ENCODE measurements at places on chromosomes 7 and 10.

DNA sequence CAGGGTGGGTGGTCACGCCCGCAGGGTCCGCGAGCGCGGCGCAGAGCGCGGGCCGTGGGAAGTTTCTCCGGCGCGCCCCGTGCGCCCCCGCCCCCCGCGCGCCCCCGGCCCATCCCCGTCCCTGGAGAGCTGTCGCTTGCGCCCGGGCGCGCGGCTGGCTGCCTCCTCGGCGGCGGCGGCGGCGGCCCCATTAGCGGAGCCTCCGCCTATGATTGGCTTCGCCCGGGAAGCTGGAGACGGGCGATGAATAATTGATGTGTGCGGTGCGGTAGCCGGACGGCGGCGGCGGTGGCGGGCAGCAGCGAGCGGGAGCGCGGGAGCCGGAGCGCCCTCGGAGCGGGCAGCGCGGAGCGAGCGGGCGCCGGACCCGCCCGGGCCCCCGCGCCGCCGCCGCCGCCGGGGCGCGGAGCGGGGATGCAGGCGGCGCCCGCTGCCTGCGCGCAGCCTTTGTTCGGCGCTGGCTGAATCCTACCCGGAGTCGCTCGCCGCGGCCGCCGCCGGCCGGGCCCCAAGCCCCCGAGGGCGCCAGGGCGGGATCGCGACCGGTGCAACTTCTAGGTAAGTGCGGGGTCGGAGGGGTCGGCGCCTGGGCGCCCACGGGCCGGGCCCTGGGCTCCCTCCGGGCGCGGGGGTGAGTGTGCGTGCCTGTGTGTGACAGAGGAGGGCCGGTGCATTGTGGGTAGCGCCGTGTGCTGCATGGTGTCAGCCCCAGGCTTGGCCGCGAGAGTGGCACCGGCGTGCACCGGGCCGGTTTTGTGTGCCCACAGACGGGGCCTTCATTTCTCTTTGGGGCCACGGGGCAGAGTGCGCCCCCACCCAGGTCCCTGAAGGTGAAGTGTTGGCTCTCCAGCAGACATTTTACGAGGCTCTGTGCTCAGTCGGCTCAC is 103.8 kb upstream of the PPIF start:
- DNase-seq: no peak

GRCh38 chr7:84003191-84003590 is 191.4 kb downstream of the SEMA3A start:
- no peak for DNase-seq

DNA sequence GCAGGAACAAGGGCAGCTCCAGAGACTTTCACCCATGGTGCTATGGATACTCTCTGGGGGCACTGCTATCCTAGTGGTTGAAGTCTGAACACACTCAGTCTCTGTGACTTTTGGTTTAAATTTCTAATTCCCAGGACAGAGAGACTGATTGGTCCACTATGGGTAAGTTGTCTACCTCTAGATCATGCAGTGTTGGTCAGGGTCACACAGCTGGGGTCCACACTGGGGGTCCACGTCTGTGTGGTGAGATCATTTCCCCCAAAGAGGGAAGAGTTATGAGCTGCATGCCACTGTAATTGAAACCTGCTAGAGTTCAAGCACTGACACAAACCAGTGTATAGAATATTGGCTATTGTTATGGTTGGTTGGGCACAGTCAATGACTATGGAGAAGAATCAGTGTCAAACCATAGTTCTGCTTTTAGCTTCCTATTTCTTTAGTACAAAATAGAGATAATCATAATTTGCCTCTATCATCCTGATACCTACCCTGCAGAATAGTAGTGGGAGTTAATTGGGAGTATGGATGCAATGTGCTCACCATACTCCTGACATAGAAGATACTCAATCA is 101.6 kb downstream of the PRTFDC1 start:
- DNase-seq: no peak

GRCh38 chr7:17242504-17242903 is 55.9 kb upstream of the AHR start:
- no peak for DNase-seq

GRCh38 chr7:97499204-97499603 is 232.7 kb upstream of the TAC1 start:
- DNase-seq: no peak

GRCh38 chr10:61642676-61643075 is 20.1 kb upstream of the CABCOCO1 start:
- DNase-seq: no peak

- DNase-seq: no peak
Observed at GRCh38 chr7:1631678-1632077, 38.4 kb upstream of the ELFN1 start.

DNA sequence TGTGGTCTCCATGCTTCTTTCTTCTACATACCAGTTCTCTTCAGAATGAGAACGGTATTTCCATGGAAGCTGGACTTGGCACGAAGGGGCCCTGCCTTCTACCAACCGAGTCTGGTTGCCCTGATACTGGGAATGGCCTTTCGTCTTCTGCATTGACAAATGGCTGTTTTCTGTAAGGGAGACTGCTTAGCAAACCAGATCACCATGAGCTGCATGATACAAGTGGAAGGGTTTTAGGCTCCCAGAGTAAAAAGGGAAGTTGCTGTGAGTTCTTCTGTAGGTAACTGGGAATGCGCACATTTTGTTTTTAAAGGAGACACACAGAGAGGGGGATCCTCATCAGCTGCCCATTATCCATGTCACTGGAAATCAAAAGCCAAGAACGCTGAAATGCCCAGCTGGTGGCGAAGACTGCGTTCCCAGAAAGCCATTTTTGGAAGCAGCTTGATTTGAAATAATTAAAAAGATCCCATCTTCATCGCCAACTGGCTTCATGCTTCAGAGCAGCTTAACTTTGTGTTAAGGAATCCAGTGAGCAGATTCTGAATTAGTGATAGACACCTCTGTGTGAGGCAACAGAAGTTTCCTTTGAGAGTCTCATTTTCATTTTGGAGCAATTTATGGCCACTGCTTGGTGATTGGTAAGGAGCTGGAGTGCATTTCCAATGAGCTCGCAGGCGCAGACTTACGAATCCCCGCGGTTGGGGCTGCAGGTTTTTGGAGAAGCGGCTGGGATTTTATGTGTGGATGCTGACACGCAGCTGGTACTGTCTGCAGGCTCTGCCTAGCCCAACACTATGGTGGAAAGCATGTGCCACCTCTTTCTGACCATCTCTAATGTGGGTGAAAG is 672.7 kb upstream of the FOXK1 start:
- DNase-seq: no peak

DNA sequence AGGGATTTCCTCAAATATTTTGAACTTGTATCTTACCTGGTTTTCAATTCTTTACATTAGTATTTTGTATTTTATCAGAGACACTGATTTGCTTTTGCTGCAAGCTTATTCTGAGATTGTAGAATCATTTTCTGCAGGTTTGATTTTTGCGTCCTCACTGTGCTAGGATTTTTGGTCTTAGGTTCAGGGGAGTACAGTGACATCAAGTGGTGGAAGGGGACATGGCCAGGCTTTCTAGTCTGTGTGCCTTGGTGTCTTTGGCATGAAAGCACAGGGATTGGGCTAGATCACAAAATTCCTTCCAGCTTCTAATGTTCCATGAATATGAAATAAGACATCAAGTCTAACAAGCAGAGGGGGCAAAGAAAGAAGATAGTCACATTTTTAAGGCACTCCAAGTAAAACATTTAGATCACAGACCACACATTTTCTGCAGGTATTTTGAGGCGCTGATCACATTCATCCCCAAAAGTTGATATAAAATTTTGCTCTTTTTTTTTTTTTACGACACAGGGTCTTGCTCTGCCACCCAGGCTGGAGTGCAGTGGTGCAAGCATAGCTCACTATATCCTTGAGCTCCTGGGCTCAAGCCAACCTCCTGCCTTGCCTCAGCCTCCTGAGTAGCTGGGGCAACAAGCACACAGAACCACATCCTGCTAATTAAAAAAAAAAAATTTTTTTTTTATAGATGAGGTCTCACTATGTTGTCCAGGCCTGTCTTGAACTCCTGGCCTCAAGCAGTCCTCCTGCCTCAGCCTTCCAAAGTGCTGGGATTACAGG is 124.4 kb downstream of the PON1 start:
- DNase-seq: no peak

DNA sequence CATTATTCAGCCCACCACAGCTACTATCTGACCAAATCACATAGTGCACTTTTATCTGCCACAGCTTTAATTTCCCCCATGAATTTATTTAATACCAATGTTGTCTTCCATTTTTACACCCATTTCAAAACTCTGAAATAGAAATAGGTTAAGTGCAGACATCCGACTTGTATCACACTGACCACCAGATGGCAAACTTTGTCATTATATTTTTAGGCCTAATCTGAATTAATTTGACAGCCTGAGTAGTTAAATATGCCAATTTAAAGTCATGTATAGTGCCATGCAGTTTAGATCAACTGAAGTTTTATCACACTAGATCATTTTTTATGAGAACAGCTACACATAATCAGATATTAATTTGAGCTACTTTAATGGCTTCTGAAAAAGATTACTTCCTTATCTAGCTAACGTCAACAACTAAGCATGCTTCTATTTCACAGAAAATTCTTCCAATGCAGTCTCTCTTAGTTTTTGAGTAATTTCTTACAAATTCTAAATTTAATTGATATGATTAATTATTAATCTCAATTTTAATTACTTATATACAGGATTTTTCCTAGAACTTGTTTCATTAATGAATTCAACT is 566.4 kb downstream of the GFRA1 start:
- DNase-seq: no peak

DNA sequence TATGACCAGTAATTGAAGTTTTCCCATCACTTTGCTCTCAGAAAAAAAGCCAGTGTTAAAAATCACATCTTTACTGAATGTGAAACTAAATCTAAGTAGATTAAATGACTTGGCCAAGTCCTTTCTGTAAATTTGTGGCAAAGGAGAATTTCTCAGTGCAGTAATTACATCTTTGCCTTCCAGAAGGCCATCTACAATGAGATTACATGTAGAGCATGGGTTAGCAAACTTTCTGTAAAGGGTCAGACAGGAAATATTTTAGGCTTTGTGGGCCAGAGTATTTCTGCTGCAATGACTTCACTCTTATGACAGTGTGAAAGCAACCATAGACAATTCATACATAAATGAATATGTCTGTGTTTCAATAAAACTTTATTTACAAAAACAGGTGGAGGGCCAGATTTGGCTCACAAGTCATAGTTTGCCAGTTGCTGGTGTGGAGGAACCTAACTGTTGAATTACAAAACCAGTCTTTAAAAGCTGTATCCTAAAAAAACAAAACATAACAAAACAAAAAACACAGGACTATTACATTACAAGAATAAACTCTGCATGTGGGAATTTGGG is 191.0 kb downstream of the TAX1BP1 start:
- no peak for DNase-seq

GRCh38 chr7:45591101-45591906 is 17.1 kb downstream of the ADCY1 start:
- no peak for DNase-seq

- no peak for DNase-seq
Observed at GRCh38 chr7:132080967-132081668, 495.2 kb downstream of the PLXNA4 start.

GRCh38 chr7:66421830-66422475 is 206.7 kb upstream of the KCTD7 start:
- DNase-seq: no peak

GRCh38 chr10:79077488-79078173 is 8.9 kb downstream of the ZMIZ1 start:
- no peak for DNase-seq

GRCh38 chr7:135209225-135209834 is 2.0 kb downstream of the WDR91 start:
- no peak for DNase-seq

- DNase-seq: no peak
Observed at GRCh38 chr10:107800061-107800460, 635.6 kb upstream of the SORCS1 start.

- no peak for DNase-seq
Observed at GRCh38 chr10:73218431-73219191, 28.4 kb downstream of the DNAJC9 start.

GRCh38 chr7:100472854-100473499 is 6.0 kb downstream of the TSC22D4 start:
- no peak for DNase-seq

DNA sequence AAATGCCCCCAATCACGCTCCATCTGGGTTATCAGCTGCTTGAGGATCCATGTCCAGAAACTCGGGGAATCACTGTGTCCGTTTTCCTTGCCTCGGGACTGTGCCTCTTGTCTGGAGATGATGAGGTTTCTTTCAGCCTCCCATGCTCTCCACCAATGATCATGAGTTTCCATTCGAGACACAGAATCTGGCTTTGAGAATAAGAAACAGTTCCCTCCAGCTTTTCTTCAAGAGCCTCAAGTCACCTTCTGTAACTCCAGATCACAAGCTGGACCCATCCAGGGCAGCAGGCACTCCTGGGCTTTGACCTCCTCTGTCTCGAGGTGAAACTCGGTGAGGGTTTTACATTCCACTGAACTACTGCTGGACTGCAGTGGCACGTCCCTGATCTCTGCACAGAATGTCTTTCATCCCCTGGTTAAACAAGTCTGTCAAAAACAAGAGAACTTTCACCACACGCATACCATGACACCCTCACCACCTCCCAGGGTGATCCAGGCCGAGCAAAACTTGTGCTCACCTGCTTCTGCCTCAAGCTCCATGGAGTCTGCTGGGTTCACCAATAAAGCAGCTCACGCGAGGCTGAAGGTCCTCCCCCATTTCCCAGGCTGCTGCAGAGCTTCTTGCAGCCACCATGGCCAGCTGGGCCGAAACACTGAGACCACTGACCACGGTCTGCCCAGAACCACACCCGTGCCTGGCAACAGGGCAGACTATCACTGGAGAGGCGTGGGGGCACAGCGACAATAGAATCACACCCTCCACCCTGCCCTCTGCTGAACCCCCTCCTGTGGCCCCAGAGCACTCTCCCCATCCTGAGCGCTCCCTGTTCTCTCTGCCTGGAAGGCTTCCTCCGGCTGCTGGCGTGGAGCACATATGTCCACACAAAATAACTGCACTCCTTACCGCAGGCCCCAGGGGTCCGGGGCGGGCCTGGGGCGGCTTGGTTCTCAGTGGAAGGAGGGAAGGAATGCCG is 25.1 kb downstream of the MAT1A start:
- DNase-seq: no peak

DNA sequence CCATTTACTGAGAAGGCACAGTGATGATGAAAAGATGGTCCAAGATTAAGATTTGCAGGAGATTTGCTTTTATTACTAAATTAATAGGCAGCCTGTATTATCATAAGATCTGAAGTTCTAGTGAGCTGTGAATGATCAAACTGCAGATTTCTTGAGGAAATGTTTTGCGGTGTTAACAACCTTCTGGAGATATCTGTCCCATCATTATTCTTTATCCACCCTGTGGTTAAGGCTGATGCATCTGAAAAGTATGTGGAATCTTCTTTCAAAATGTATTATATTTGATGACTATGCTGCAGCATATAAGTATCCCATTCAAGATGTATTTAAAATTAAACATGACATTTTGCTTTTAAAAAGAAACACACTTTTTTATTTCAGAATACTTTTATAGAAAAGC is 150.3 kb downstream of the POLR1F start:
- DNase-seq: no peak

GRCh38 chr7:91068136-91068795 is 196.0 kb upstream of the FZD1 start:
- DNase-seq: no peak
